ENCODE measurements at places on chromosomes 4 and X. TPM values are rescaled to one million over a fixed set of nuclear protein-coding genes. Genes with fewer than 3 reads are reported as not detected.

- no peaks in the 10 kb centered on the region for H3K27me3 ChIP-seq
- peak; percentile 49 for DNase-seq
- H3K36me3 ChIP-seq: no peaks in the 10 kb centered on the region
- peaks cover 15% of the 10 kb centered on the region for H3K4me1 ChIP-seq
These were observed 1.0 kb upstream of the SNCA start for GRCh38 chr4:89837993-89838390.

DNA sequence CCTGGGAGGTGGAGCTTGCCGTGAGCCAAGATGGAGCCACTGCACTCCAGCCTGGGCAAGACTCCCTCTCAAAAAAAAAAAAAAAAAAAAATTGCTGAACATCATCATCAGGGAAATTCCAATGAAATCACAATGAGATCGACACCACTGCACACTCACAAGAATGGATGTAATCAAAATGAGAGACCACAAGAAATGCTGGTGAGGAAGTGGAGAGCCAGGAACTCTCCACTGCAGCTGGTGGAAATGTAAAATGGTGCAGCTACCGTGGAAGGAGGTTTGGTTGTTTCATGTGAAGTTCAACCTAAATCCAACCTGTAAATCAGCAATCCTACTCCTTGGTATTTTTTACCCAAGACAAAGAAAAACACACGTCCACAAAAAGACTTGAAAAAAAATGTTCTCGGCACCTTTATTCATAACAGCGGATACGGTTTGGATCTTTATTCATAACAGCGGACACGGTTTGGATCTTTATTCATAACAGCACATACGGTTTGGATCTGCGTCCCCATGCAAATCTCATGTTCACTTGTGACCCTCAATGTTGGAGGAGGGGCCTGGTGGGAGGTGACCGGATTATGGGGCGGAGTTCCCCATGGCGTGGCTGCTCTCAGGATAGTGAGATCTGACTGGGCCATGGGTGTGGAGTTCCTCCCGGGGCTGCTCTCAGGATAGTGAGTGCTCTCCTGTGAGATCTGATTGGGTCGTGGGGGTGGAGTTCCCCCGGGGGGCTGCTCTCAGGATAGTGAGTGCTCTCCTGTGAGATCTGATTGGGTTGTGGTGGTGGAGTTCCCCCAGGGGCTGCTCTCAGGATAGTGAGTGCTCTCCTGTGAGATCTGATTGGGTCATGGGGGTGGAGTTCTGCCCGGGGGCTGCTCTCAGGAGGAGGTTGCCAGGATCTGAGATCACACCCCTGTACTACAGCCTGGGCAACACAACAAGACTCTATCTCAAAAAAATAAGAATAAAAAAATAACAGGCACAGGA lies 7.7 kb downstream of the GAK start:
- no peaks in the 10 kb centered on the region for H3K36me3 ChIP-seq
- no peak overlapping the region for H3K4me3 ChIP-seq
- no peak overlapping the region for H3K27ac ChIP-seq
- H3K27me3 ChIP-seq: no peaks in the 10 kb centered on the region

GRCh38 chrX:133258481-133258880 lies 40.3 kb upstream of the TFDP3 start:
- no peaks in the 10 kb centered on the region for H3K4me1 ChIP-seq
- no peak overlapping the region for H3K27ac ChIP-seq
- no peak overlapping the region for H3K4me3 ChIP-seq
- no peaks in the 10 kb centered on the region for H3K36me3 ChIP-seq
- H3K27me3 ChIP-seq: no peaks in the 10 kb centered on the region

DNA sequence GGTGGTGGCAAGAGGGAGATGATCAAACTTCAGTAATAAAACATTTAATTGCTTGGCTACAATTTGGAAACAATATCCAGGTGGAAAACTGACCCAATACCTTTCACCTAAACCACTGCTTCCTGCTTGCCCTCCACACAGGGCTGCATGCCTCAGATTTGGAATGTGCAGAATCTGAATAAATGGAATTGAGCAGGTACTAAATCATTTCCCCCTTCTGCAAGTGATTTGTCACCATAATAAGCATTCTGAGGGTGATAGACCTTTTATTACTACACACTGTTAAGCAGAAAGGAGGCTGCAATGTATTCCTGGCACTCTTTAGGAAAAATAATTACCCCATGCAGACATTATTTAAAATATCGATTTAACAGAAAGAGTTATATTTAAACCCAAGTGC lies 291.8 kb downstream of the IDS start:
- H3K4me1 ChIP-seq: no peaks in the 10 kb centered on the region
- H3K4me3 ChIP-seq: no peak overlapping the region
- H3K27me3 ChIP-seq: no peaks in the 10 kb centered on the region

DNA sequence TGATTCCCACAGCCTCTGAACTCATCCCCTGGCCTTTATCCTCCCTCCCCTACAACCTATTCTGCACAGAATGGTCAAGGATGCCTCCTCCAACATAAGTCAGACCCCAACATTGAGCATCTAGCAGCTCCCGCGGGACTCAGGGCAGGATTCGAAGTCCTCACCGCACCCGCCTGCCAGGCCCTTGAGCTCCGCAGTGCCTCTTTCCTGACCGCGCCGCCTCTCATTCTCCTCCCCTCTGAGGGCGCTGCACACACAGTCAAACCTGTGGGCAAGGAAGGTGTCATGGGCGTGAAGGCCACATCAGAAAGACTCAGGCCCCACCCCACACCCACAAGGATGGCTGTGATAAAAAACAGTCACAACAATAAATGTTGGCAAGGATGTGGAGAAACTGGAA lies 84.1 kb downstream of the CPZ start:
- no peaks in the 10 kb centered on the region for H3K4me1 ChIP-seq
- no peaks in the 10 kb centered on the region for H3K27me3 ChIP-seq
- H3K36me3 ChIP-seq: no peaks in the 10 kb centered on the region
- H3K27ac ChIP-seq: no peak overlapping the region
- no peak for DNase-seq
- no peak overlapping the region for H3K4me3 ChIP-seq

DNA sequence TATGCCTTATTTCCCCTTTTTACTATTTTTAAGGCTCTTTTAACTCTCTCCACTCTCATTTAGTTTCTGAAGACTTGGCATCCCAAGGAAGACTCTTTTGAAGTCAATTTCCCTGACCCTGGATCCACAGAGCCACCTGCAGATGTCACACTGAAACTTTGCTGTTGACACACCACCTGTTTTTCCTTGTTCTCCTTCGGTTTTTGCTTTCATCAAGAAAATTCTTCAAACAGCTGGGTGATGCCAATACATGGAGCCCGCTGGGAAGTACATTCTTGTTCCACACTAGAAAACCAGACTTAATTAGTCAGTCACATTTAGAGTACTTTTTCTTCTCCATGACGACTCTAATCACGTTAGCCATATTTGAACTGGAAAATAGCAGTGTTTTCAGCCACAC lies 293.9 kb downstream of the PDGFC start:
- no peaks in the 10 kb centered on the region for H3K4me1 ChIP-seq
- H3K36me3 ChIP-seq: no peaks in the 10 kb centered on the region
- no peaks in the 10 kb centered on the region for H3K27me3 ChIP-seq
- no peak overlapping the region for H3K4me3 ChIP-seq

DNA sequence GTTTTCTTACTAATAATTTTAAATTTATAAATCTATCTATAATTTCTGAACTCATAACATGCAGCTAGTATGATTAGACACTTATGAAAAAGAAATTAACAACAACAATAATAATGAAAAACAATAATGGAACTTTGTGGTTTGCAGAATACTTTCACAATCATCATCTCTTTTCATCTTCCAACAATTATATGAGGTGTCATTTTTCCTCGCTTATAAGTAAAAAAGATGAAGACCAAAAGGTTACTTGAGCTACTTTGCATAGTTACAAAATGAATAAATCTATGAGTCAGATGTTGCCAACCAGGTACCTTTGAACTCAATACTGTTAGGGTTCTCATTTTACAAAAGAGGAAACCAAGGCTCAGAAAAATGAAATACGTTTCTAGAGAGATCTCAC lies 98.5 kb upstream of the ELOVL6 start:
- no peak overlapping the region for H3K4me3 ChIP-seq
- H3K27me3 ChIP-seq: no peaks in the 10 kb centered on the region
- DNase-seq: no peak
- no peaks in the 10 kb centered on the region for H3K4me1 ChIP-seq
- H3K36me3 ChIP-seq: no peaks in the 10 kb centered on the region

DNA sequence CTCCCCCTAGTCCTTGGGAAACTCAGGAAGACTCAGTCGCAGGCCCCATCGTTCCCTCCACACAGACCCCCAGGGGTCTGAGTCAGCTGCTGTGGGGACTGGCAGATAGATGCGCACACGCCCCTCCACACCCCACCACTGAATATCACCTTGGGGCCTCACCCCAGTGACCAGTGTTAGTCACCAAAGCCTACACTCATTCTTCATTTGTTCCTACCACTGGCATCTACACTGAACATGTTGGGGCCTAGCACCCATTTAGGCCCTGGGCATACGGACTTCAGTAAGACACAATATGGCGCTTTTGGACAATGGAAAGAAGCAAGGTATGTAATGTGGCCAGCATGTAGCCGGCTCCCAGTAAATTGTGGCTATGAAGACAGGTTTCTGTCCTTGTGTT lies 154.1 kb upstream of the PJA1 start:
- no peak overlapping the region for H3K27ac ChIP-seq
- no peaks in the 10 kb centered on the region for H3K27me3 ChIP-seq
- H3K36me3 ChIP-seq: no peaks in the 10 kb centered on the region
- H3K4me3 ChIP-seq: no peak overlapping the region
- H3K4me1 ChIP-seq: no peaks in the 10 kb centered on the region
- peak; percentile 15 for DNase-seq

GRCh38 chr4:159368320-159368719 lies 265.4 kb downstream of the RAPGEF2 start:
- H3K27me3 ChIP-seq: no peaks in the 10 kb centered on the region
- H3K27ac ChIP-seq: no peak overlapping the region
- no peak for DNase-seq
- H3K36me3 ChIP-seq: peaks cover 3% of the 10 kb centered on the region

The CENPVL2 gene
- not detected for total RNA-seq

The SH3TC1 gene
- 52.5 TPM for total RNA-seq

The CFAP47 gene
- not detected for total RNA-seq

The CTAG2 gene
- total RNA-seq: not detected

The SOD3 gene
- total RNA-seq: 89.7 TPM
